ENCODE measurements at places on chromosomes 2 and 18. TPM values are rescaled to one million over a fixed set of nuclear protein-coding genes. Genes with fewer than 3 reads are reported as not detected.

Gene IL1B
- total RNA-seq, result 4.6 TPM

Gene GCKR
- total RNA-seq, result not detected

Gene GAL3ST2
- total RNA-seq, result 50.8 TPM

Gene NT5C1B
- not detected for total RNA-seq

Gene ST8SIA3
- total RNA-seq, result 0.14 TPM

Gene B4GALT6
- total RNA-seq, result 0.75 TPM

Gene FBXO41
- total RNA-seq, result 8.2 TPM

Gene METTL5
- total RNA-seq, result not detected

Gene STARD7
- 74.1 TPM for total RNA-seq

Gene TDRD15
- total RNA-seq, result not detected

Data from transverse colon (tissue), 4 donors.